Subcutaneous adipose tissue (tissue), 4 donors: ENCODE measurements at places on chromosomes 7 and 10. TPM values are rescaled to one million over a fixed set of nuclear protein-coding genes. Genes with fewer than 3 reads are reported as not detected.

The MORN4 gene
- 5.1 TPM for total RNA-seq

The PCLO gene
- total RNA-seq, result 1.8 TPM

The GRM3 gene
- not detected for total RNA-seq

The SHH gene
- not detected for total RNA-seq

The FAM25C gene
- total RNA-seq, result not detected

The TUBB8 gene
- not detected for total RNA-seq

The IRF5 gene
- total RNA-seq, result 17.0 TPM

The NEUROD6 gene
- total RNA-seq, result not detected

The AQP1 gene
- 74.8 TPM for total RNA-seq
